ENCODE measurements at places on chromosomes 5 and 9.

GRCh38 chr5:71482132-71482531 is 26.7 kb downstream of the BDP1 start:
- no peak for DNase-seq

DNA sequence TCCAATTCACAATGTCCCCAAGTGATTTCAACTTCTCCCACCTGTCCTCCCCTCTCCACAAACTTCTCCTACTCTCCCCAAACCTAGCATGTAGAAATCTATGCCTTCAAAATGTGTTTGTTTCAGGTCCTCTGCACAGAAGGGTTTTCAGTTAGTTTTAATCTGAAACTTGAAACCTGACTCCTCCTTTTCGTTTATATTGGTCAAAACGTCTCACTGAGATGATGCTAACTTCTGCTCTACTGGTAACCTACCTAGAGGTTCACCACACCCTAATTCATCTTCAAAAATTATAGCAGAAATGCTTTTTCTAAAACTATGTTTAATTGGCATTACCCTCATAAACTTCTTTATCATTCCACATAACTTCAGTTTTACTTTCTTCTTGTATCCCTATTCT is 401.8 kb upstream of the ADAMTS16 start:
- no peak for DNase-seq

GRCh38 chr9:133436681-133437080 is 14.5 kb downstream of the ADAMTS13 start:
- DNase-seq, result no peak

- DNase-seq, result no peak
Measured at GRCh38 chr5:143636931-143637528, 174.9 kb upstream of the HMHB1 start.

GRCh38 chr9:84742261-84742660 is 72.7 kb downstream of the NTRK2 start:
- DNase-seq, result no peak

- DNase-seq, result no peak
Measured at GRCh38 chr5:138610415-138610917, 35.3 kb upstream of the HSPA9 start.

GRCh38 chr5:149007174-149007573 is 55.7 kb downstream of the SH3TC2 start:
- DNase-seq, result no peak

GRCh38 chr5:5018578-5018970 is 121.6 kb upstream of the ADAMTS16 start:
- no peak for DNase-seq

- DNase-seq, result no peak
Measured at GRCh38 chr9:129964901-129965734, 77.9 kb downstream of the FNBP1 start.
